ENCODE measurements at places on chromosomes 12 and 14.

- DNase-seq = no peak
These were observed 26.9 kb upstream of the FERMT2 start for GRCh38 chr14:52977798-52978197.

GRCh38 chr12:50215033-50215432, 47.9 kb upstream of the CERS5 start:
- DNase-seq = no peak

- no peak for DNase-seq
These were observed 51.9 kb upstream of the PTHLH start for GRCh38 chr12:28024231-28024995.

GRCh38 chr12:22923768-22924167, 298.8 kb downstream of the ETNK1 start:
- no peak for DNase-seq

DNA sequence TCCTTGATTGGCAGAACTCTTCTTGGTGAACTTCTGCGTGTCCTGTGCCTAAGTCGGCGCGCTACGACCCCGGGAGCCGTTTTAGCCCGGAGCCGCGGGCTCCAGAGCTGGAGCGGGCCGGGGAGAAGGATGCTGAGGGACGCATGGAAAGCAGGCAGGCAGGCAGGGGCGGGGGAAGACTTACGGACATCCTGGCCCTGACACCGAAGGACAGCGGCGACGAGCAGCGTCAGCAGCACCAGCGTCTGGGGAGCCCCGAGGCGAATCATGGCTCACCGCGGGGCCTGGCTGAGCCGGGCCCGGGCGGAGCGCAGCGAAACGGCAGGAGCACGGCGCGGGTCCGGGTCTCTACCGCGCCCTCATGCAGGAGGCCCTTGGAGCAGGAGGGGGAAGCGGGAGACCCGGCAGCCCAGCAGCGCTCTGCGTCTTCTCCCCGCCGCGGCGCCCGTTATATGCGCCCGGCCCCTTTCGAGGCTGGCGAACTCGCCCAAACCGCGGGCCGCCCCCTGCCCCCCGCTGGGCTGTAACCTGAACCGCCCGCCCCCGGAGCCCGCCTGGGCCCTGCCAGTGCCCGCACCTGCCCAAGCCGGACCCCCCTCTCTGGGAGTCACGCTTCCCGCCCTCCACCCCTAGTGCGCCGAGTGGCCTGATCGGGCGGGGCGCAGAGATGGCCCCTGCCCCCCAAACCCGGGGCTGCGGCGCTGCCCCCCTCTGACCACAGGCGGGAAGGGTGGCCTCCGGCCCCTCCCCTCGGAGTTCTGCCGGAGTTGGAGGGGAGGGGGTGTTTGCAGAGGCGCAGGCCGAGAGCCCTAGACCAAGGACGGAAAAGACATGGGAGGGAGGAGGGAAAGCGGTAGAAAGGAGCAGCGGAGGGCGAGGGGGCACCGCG, at the start of gene COL2A1:
Gene COL2A1 (minus strand): TSS at position 424 of the 889 bp plus-strand sequence. CDS start 155 bp downstream, at position 269.
- no peak for DNase-seq

DNA sequence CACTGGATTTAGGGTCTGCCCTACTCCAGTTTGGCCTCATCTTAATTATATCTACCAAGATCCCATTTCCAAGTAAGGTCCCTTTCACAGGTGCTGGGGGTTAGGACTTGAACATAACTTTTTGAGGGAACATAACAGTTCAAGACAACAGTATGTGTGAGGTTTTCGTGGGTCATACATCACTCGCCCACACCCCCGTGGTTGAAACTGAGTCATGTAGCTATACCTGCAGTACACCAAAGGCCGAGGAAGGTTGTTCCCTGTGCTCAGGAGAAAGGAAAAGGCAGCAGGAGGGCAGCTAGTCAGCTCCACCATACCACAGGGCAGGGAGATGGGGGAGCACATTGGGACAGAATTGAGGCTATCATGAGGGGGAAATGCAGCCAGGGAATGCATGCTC, 167.0 kb downstream of the PPM1H start:
- no peak for DNase-seq

DNA sequence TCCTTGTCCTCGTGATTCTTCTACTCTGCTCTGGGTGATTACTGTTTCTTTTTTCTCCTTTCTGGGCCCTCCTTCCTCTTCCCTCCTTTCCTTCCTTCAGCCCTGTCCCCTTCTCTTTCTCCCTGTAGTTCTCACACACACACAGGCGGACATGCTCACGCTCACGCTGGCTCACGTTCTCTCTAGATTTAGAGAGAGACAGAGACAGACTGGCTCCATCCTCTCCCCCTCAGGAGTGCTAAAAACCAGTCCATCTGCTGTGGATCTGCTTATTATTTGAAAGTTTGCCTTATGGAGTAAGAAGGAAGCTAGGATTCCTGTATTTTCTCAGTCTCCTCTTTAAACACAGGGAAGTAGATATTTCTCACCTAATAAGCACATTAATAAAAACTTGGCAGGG, 48.1 kb downstream of the KCNA1 start:
- no peak for DNase-seq

GRCh38 chr12:28866715-28867503, 282.2 kb upstream of the FAR2 start:
- DNase-seq = no peak

DNA sequence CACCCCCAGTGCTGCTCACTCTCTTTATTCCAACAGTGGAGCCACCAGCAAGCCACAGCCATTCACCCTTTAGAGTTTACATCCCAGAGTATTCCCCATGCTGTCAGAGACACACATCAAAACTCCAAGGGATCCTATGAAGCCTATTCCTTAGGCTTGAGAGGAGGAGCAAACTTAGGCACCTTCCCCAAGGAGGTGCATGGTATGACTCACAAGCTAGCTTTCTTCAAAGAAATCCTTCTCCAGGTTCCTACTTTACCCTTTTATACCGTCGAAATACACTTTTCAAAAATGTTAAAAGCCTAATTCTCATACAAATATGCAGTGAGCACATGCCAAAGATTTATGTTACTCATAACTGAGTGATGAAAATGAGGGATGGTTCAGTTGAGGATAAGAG, 175.4 kb downstream of the ETNK1 start:
- no peak for DNase-seq

DNA sequence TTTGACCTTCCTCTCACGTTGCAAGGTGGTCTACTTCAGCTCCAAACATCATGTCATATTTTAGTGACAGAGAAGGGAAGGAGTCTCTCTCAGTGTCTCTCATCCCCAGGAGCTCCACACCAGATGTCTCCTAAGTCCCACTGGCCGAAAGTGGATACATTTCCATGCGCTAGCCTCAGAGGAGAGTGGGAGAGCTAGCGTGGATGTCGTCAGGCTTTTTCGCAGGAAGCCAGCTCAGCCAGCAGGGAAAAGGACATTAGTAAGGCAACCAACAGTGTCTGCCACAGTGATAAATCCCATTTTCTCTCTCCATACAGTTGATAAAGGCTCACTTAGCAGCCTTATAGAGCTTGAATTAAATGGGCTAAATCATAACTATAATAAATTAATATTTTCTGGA, 155.7 kb downstream of the PELI2 start:
- no peak for DNase-seq

DNA sequence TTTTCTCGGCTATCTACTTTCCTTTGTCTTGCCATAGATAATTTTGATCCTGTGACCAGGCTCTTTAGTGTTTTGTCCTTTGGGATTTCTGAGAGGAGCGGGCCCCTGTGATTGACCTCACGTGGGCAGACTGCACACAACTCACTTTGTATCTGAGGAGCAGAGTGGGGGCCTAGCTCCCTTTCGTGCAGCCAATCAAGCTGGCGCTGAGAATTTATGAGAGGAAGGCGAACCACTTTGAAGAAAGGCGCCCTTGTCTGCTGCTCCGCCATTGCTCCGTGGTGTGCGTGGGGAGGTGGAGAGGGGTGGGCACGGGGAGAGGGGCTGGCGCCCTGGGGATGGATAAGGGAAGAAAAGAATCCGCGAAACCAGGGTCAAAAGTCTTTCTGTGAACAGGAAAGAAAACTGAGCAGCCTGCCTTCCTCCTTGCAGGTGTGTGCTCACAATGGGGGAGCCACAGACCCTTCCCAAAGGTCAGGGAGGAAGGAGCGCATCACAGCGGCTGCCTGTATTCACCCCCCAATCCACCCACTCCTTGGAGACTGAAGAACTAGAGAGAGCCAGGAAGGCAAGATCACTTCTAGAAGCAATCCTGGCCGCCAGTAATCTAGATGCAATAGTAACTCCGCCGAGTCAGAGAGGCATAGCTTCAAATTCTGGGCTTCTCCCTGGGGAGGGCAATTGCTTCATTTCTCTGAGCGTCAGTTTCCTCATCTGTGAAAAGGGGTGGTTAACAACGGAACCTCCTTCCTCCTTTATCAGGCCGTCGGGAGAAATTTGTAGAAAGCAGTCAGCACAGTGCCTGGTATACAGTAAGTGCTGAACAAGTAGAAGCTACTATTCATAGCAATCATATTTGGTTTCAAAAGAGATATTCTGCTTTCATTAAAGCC, 24.9 kb upstream of the MED13L start:
- DNase-seq = no peak

- DNase-seq = no peak
These were observed 168.4 kb upstream of the LRIG3 start for GRCh38 chr12:59088673-59089072.

DNA sequence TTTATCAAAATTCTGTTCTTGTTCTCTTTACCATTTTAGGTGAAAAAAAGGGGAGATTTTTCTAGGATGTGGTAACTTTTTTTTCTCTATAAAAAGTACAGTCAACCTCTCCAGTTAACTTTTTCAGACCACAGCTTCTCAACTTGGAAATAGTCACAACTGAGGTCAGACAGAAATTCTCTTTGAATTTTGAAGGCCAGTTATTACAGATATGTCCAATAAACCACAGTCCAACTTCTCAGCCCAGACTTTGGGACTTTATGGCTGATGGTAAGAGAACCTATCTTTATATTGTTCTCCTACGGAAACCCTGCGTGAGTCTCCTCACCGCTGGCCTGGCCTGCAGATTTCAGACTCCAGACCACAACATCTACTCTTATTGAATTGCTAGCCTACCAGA, 176.7 kb downstream of the DACT1 start:
- no peak for DNase-seq

Data from activated CD4-positive, alpha-beta T cell treated with anti-CD3 and anti-CD28 coated beads for 24 hours (primary cell).